Bronchial smooth muscle cell (primary cell): ENCODE measurements at places on chromosomes 1 and 21. TPM values are rescaled to one million over a fixed set of nuclear protein-coding genes. Genes with fewer than 3 reads are reported as not detected.

PUSL1 gene
- 9.6 and 9.9 TPM in 2 replicates for total RNA-seq

WNT2B gene
- 4.6 and 5.7 TPM in 2 replicates for total RNA-seq

TRABD2B gene
- under 0.01 TPM in 1 of 2 replicates, not detected in the other for total RNA-seq

CCDC27 gene
- not detected in 2 replicates for total RNA-seq
